ENCODE measurements at places on chromosomes 2 and 18. TPM values are rescaled to one million over a fixed set of nuclear protein-coding genes. Genes with fewer than 3 reads are reported as not detected.

CGREF1 gene
- polyA plus RNA-seq = 5.4 TPM

PSMA8 gene
- not detected for polyA plus RNA-seq

MCFD2 gene
- 102 TPM for polyA plus RNA-seq

ATP6V1C2 gene
- polyA plus RNA-seq = 8.1 TPM

SCN9A gene
- polyA plus RNA-seq = 2.2 TPM

UCN gene
- polyA plus RNA-seq = 0.65 TPM

MYCN gene
- 34.9 TPM for polyA plus RNA-seq

HNMT gene
- 78.8 TPM for polyA plus RNA-seq

ROCK1 gene
- polyA plus RNA-seq = 79.1 TPM

C1GALT1C1L gene
- 4.1 TPM for polyA plus RNA-seq

SALL3 gene
- polyA plus RNA-seq = 9.6 TPM

EPB41L5 gene
- 106 TPM for polyA plus RNA-seq

SUPT7L gene
- 72.3 TPM for polyA plus RNA-seq

FRZB gene
- polyA plus RNA-seq = 10.9 TPM

WDPCP gene
- polyA plus RNA-seq = 16.4 TPM

TSN gene
- 108 TPM for polyA plus RNA-seq

SPR gene
- 8.5 TPM for polyA plus RNA-seq

SKA1 gene
- 10.0 TPM for polyA plus RNA-seq
